ENCODE measurements at places on chromosomes 3 and 15.

GRCh38 chr3:69013253-69014021 is at the start of gene EOGT:
Gene EOGT (minus strand): TSS chr3:69013684. CDS start chr3:69009846, 3,838 bp downstream.
- DNase-seq: peak; percentile 72

DNA sequence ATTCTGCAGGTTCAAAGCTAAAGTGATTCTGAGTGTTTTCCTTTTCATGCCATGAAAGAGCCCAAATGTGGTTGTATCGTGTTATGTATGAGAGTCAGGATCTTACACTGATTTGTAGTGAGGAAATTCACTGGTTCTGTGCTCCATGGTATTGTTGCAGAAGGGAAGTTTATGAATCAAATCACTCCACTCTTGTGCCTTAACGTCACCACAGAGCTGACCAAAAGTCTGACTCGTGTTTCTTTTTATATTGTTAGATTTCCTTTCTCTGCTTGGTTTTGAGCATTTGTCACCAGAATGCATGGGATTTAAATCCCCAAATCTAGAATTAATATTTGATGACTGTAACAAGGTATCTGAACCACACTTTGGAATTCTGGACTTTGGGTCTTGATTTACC is 29.1 kb upstream of the SLC30A4 start:
- no peak for DNase-seq

- DNase-seq: no peak
Observed at GRCh38 chr3:14166877-14167603, 11.4 kb downstream of the XPC start.

DNA sequence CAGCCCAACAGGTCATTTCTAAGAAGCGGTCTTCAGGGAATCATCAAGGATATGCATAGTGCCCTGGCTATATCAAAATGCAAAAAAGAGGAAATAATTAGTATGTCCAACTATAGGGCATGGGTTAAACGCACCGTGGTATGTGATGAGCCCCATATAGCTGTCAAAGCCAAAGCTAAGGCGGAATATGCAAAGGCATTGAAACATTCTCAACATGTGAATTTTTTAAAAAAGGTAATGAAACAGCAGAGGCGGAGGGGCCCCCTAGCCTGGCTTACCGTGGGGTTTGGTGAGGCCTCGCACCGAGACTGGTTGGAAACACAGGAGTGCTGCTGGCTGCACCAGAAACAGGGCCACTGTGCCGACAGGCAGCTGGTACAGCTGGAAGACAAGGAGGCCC is 23.2 kb downstream of the PLXND1 start:
- no peak for DNase-seq

- DNase-seq: no peak
Observed at GRCh38 chr3:156404217-156404616, 150.7 kb downstream of the SSR3 start.

DNA sequence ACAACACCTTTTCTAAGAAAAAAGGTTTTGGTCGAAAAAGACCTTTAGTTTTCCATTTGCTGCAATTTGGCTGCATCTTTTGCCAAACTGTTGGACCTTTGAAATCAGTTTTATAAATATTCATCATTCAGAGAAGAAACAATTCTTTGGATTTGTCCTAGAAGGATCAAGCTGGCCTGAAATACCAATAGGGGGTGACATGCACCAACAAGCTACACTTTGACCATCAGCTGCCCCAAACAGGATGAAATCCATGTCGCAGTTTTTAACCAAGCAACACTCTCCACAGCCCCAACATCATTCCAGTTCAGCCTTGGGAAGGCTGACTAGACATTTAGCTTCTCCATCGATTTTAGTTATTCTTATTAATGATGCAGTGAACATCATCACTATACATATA is 9.8 kb downstream of the RPL15 start:
- no peak for DNase-seq

DNA sequence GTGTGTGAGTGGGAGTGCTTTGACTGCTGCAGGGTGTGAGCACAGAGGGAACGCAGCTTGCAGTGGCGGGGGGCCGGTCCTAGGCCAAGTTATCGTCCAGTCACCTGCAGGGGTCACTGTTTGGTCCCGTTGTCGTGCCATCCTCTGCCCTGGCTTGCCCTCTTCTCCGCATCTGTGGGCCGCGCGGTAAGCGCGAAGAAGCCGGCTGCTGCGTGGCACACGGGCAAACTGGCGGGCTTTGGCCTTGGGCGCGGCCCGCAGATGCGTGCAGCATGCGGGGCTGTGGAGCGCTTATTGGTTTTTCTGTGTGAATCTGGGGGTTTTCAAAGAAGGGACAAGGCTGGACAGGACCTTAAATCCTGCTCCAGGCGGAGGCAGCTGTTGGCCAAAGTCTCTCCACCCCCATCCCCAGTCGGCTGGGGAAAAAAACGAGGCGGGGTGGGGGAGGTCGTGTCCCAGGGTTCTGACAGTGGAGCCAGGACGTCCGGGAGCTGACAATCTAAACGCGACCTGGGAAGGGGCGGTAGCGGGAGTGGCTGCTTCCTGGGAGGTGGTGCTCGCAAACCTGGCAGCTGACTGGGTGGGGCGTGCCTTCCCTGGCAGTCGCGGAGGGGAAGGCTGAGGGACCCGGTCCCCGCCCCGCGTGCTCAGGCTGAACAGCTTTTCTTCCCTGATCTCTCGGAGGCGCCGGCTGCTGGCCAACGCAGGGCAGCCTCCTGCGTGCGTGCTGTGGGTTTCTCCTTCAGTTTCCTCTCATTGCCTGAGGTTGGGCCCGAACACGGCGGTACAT is 39.7 kb upstream of the VEPH1 start:
- DNase-seq: no peak

GRCh38 chr3:66655044-66655443 is 154.2 kb upstream of the LRIG1 start:
- no peak for DNase-seq

- DNase-seq: no peak
Observed at GRCh38 chr3:58392181-58392580, 41.5 kb downstream of the PDHB start.

DNA sequence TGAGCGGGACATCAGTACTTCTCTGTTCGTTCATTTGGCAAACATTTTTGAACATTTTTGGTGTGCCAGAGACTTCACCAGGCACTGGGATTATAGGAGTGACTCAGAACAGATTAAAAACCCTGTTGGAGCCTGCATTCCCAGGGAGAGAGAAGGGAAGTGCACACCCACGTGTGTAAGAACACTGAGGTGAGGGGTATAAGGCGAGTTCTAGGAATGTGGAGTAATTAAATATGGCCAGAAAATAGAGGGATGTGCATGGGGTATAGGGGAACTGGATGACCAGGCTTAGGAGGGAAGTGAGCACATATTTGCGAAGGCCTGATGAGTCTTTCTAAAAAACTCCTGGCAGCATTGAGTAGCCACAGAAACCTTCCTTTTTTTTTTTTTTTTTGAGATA is 401.2 kb upstream of the C2CD4B start:
- DNase-seq: no peak

- no peak for DNase-seq
Observed at GRCh38 chr3:172070269-172070668, 30.9 kb downstream of the FNDC3B start.

- DNase-seq: no peak
Observed at GRCh38 chr15:60534546-60534945, 55.6 kb upstream of the ICE2 start.

DNA sequence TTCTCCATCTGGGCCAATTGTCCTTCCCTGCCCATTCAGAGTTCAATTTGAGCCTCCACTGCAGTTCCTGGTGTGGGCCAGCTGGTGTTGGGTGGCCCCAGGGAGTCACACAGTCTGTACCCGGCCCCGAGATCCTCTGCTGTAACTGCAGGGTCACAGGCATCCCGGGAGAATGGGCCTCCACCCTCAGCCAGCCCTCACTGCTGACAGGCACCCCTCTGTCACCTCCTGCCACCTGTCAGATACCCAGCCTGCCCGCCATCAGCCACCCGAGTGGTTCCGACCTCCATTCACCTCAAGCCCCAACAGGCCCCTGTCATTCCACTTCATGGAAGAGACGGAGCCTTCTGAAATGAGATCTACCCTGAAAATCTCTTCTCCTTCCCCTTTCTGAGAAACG is 73.2 kb downstream of the ST8SIA2 start:
- DNase-seq: no peak

DNA sequence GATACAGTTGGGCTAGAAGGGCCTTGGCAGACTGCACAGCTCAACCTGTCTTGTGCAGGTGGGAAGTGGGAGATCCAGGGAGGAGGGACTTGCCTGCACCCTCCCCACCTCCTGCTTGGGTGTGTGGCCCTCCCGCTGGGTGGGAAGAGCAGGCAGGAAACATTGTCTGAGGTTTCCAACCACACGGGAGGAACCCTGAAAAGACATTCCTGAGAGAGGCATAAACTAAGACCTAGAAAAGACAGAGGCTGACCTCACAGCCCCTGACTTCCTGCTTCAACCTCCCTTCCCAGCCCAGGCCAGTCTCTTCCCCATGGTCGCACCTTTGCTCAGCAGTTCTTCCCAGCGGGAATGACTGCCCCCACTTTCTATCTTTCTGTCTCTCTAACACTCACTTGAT is 46.3 kb upstream of the INSYN1 start:
- DNase-seq: no peak

- DNase-seq: no peak
Observed at GRCh38 chr3:150073031-150073430, 102.3 kb upstream of the PFN2 start.

DNA sequence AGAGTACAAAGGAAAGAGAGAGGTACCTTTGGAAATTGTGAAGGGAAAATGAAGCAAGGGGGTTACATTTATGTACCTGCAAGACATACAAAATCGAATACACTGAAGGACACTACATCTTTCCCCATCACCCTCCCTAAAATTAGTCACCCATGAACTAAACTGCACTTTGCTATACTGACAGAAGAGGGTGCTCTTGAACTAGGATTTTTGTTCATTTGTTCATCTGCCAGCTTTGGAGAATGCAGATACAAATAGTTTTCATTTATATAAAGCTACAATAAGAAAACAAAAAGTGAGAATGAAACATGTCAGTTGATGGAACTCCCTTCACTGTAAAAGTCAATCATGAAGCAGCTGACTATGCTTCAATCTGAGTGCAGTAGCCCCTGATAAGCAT is 55.7 kb downstream of the PCCB start:
- DNase-seq: no peak

- DNase-seq: no peak
Observed at GRCh38 chr15:76386178-76386577, 49.6 kb downstream of the ISL2 start.

DNA sequence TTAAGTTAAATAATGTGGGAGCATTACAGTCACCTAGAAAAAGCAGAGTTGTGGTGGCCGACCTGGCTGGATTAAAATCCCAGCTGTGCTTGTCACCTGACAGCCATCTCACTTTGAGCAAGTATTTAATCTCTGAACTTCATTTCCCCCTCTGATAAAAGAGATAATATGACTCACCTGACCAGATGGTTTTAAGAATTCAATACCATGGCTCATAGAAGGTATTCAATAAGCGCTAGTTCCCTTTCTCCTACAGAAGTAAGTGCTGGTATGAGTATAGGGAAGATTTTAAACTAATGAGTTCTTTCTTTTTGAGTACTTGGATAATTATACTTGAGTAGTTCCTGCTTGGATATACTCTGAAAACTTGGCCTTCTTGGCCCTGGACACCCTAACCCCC is 325.5 kb downstream of the IL5RA start:
- no peak for DNase-seq

DNA sequence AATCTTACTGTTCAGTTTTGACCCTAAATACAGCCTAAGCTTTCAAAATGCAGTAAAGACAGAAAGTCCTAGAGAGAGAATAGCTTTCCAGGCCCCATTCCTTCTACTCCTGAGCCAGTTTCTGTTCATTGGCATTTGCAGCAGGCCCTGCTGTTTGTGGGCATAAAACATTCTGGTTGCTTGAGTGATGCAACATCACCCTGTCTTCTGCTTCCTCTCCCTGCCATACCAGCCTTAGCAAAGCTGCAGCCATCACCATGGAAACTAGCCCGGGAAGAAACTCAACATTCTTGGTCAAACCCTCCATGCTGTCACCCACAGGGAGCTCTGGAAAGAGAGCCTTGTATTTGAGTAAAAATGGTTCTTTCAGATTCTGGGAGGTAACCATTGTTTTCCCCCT is 325.7 kb downstream of the MAGI1 start:
- DNase-seq: no peak

- no peak for DNase-seq
Observed at GRCh38 chr3:182116386-182116785, 404.7 kb downstream of the SOX2 start.

DNA sequence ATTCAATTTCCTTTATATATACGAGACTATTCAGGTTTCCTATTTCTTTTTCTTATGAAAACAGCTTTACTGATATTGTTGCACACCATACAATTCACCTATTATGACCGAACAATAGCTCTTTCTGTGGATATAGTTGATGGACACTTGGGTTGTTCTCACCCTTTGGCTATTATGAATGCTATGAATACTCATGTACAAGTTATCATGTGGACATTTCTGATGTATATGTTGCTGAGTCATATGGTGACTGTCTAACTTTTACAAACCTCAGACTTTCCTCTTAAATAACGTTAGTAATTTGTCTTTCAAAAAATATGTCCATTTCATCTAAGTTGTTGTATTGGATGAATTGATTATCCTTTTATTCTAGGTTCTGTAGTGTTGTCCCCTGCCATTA is 15.7 kb upstream of the USF3 start:
- no peak for DNase-seq

DNA sequence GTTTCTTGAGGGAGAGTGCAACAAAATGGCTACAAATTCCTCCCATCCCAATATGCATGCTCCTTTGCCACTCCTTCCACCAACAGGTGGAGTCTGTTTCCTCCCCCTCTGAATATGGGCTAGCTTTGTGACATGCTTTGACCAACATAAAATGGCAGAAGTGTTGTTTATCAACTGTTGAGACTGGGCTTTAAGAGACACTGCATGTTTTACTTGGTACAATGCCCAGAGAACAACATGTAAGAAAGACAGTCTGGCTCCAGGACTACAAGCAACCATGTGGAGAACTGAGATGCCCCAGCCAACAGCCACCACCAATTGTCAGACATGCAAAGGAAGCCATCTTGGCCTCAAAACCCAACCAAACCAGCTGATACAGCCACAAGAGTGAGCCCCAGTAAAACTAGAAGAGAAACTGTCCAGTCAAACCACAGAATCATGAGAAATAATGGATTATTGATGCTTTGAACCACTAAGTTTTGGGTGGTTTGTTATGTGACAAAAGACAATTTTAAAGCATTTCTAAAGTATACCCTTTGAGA is 40.5 kb downstream of the NUDT16 start:
- DNase-seq: no peak

- DNase-seq: no peak
Observed at GRCh38 chr15:62799919-62800318, 242.6 kb upstream of the TPM1 start.

- no peak for DNase-seq
Observed at GRCh38 chr3:83567935-83568334, 1390.9 kb upstream of the CADM2 start.

GRCh38 chr15:25427861-25428260 is 11.0 kb downstream of the UBE3A start:
- DNase-seq: no peak

- no peak for DNase-seq
Observed at GRCh38 chr3:2343031-2343682, 244.5 kb downstream of the CNTN4 start.

- DNase-seq: no peak
Observed at GRCh38 chr3:142819179-142819578, 69.7 kb downstream of the PCOLCE2 start.

Measured in activated T-cell treated with anti-CD3 and anti-CD28 coated beads for 1 hour (primary cell).